Coronary artery (tissue), 2 donors: ENCODE measurements at places on chromosomes 4 and X.

GRCh38 chrX:32483534-32484136, 727.7 kb downstream of the DMD start:
- no peak for DNase-seq

GRCh38 chr4:74583757-74584156, 138.8 kb downstream of the AREG start:
- no peak for DNase-seq

GRCh38 chr4:57110640-57111511, 691 bp upstream of the IGFBP7 start:
- DNase-seq: peak; percentile 77

- no peak for DNase-seq
These were observed 60.2 kb upstream of the VCX3B start for GRCh38 chrX:8404471-8404870.

- no peak for DNase-seq
These were observed 20.7 kb upstream of the CSN1S1 start for GRCh38 chr4:69910016-69910782.

DNA sequence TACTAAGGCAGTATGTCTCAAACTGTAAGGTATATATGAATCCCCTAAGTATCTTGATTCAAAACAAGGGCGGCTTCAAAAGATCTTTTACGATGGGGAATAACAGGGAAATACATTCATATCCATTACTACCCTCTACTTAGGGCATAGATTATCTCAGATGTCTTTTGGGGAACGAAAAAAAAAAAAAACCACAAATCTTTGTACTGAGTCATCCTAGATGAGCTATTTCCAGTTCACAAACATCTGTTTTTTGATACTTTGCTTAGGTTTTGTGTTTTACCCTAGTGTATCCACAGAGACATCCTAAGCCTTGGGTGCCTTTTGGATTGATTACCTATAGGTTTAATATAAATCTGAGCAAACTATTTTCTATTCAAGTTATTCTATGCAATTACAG, 457.2 kb downstream of the NLGN4X start:
- no peak for DNase-seq
